ENCODE measurements at places on chromosomes 11 and 22.
A peak's percentile ranks its signal among the peaks of the same experiment; 100 is the strongest.

GRCh38 chr22:45284705-45285262 is at the start of gene UPK3A:
Gene UPK3A (plus strand): TSS chr22:45284949. CDS start chr22:45285014, 65 bp downstream.
- no peak for DNase-seq

DNA sequence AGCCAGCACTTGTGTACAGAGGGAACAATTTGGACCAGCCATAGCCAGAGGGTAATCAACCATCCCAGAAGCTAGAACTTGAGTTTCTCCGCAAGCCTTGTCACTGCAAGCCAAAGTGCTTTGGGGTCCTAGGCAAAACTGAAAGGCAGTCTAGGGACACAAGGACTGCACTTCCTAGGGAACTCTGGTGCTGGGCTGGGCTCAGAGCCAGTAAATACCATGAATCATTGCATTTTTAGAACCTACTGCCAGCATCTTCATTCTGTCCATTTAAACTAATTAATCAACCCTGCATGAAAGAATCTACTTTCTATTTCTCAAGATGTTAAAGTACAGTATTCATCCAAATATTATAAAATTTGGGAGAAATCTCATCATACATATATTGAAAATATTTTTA is 20.0 kb downstream of the PATE3 start:
- DNase-seq: no peak

- DNase-seq: no peak
Observed at GRCh38 chr11:32388871-32389770, 46.2 kb downstream of the WT1 start.

DNA sequence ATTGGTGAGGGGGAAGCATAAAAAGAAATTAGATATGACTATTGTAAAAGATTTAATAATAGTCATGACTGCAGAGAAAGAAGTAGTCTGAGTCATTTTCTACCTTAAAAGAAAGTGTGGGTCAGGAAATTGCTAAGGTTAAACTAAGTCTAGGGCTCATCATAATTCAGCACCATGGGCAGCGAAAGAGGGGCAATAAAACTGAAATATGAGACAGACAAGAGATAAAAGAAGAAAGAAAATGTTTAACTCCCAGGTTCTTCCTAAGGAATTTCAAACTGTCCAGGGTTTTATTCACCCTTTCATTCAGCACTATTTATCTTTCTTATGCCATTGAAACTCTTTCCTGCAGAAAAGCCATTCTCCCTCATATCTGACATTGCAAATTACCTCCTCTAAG is 114.4 kb upstream of the API5 start:
- DNase-seq: peak; percentile 8

GRCh38 chr22:32996702-32997101 is 61.5 kb downstream of the SYN3 start:
- no peak for DNase-seq

- DNase-seq: no peak
Observed at GRCh38 chr11:133808393-133809140, 36.7 kb downstream of the SPATA19 start.

GRCh38 chr11:122162095-122162494 is 46.1 kb upstream of the BLID start:
- DNase-seq: no peak

DNA sequence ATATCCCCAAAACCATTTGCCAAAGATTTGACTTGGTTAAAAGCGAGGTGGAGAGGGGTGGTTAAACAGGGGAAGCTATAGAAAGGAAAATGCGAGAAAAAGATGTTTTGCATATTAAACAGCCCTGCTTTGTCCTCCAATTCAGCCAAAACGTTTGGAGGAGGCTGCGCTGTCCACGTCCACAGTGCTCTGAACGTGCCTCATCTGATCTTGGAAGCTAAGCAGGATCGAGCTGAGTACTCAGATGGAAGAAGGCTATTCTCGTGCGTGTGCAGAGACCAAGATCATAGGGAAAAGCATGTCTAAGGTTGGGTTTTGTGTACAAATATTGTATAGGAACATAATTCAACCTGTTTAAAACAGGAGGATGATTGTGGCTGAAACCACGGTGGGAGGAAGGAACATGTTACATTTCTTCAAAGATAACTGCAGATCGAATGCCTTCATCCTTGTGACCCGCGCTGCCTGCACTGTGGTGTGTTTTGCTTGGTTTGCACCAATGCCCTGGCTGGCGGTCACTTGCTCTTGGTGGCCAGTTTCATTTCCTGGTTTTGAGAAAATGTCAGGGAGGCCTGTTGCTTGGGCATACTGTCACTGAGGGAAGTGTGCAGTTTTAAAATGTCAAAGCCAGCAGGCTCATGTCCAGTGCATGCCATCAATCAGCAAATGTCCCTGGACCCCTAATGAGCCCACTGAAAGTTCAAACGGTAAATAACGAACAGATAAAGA is 40.4 kb downstream of the FLI1 start:
- DNase-seq: no peak

- no peak for DNase-seq
Observed at GRCh38 chr11:79043726-79044125, 397.1 kb downstream of the TENM4 start.

GRCh38 chr22:34943830-34944229 is 122.1 kb upstream of the ISX start:
- DNase-seq: no peak

- no peak for DNase-seq
Observed at GRCh38 chr11:60957188-60957587, 5.2 kb upstream of the SLC15A3 start.

GRCh38 chr11:16166571-16166970 is 189.8 kb downstream of the SOX6 start:
- DNase-seq: no peak

DNA sequence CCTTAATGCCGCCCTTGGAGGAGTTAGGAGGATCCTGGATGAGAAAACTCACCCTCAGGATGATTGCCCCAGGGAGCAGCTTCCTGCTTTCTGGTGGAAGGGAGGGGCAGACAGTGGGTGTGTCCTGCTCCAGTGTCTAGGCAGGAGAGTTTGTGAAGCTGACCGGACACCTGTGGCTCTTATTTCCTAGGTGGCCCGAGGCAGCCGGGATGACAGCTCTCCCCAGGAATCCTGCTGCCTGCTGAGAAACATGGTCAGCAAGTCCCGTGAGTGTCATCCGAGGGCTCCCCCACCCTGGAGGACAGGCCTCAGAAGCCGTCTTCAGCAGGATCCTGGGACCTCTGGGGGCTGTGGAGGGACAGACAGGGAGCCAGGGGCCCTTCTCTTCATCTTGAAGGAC is 50.4 kb downstream of the ST3GAL4 start:
- no peak for DNase-seq

DNA sequence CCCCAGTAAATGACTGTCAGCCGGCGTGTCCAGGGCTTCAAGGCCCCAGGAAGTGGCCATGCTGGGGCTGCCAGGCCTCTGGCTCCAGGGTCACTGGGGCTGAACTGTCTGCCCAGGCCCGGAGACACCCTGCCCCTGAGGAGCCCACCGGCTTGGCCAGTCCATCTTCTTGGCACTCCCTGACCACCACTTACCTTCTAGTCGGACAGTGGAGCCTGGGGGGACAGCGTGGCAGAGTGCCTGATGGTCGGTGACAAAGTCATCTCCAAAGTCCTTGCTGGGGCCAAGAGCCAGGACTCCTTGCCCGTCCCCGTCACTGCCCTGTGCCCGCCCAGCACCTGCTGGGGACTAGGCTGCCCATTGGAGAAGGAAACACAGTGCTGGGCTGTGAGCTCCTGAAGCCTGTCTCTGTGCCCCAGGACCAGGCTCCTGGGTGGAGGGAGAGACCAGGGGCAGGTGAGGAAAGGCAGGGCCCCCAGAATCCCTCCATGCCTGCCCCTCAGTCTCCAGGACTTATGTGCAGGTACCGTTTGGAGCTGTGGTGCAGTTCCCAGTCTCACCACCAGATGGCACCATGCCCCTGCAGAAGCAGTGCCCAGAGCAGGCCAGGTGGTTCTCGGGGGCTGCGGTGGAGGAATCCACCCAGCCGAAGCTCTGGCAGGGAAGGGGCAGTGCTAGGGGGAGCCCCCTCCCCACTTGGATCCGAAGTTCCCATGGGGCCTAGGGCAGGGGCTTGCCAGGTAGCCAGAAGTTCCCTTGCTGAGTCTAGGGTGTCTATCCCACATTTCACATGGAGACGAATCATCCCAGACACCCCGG is 6.0 kb upstream of the CCDC188 start:
- peak; percentile 87 for DNase-seq

DNA sequence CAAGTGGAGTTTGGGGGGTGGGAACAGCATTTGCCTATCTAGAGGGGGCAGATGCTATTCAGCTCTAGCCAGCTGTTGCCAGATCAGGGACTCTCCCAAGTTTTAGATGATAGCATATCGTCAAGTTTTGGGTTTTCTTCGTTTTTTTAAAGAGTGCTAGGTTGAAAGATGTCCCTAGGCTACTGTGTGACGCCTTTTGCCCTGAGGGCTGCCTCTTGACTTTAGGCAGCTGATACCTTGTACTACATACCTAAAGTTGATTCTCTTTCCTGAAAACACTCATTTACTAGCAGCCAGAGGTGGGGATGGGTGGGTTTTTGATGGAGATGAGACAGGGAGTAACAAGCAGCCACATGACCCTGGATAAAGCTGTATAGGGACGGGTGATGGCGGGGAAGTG is 87.1 kb downstream of the ABTB2 start:
- no peak for DNase-seq

DNA sequence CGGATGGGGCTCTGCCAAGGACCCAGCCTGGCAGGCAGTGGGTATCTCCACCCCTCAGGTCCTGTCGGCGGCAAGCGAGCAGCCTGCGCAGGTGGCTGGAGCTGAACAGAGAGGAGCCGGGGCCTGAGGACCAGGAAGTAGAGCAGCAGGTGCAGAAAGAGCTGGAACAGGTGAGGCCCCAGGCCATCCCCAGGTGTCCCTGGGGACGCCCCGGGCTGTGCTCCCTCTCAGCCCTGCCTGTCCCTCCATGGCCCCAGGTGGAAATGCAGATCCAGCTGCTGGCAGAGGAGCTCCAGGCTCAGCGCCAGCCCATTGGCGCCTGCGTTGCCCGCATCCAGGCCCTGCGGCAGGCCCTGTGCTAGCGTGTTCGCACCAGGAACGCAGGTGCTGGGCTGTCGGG is 44.0 kb downstream of the PISD start:
- DNase-seq: no peak

GRCh38 chr22:41147722-41148121 is 55.3 kb downstream of the EP300 start:
- no peak for DNase-seq

DNA sequence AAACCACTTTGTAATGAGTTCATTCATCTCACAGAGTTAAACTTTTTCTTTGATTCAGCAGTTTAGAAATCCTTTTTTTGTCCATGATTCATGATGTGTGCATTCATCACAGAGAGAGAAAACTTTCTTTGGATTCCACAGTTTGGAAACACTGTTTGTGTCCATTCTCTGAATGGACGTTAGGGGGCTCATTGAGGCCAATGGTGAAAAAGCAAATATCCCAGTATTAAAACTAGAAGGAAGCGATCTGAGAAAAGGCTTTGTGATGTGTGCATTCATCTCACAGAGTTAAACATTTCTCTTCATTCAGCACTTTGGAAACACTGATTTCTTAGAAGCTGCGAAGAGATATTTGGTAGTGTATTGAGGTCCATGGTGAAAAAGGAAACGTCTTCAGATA is 155.6 kb upstream of the TRIM48 start:
- DNase-seq: no peak

- no peak for DNase-seq
Observed at GRCh38 chr11:1924646-1925372, 5.3 kb downstream of the TNNT3 start.

GRCh38 chr22:48438800-48439559 is 1388.7 kb downstream of the BRD1 start:
- no peak for DNase-seq

DNA sequence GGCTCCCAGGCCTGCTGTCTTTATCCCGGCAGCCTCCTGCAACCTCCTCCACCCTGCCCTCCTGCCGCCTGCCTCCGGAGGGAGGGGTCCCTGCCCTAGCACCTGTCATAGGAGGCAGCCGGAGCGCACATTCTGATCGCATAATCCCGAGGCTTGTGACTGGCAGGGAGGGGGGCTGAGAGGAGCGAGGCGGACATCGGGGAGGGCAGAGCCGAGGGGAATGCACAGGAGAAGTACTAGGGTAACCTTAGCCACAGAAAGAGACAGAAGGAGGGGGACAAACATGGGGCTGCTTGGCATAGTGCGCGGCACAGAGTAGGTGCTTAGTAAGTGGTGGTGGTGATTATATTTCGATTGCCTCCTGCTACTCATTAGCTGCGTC is 9.2 kb upstream of the ALX4 start:
- DNase-seq: no peak
